ENCODE measurements at places on chromosomes 6 and 20. TPM values are rescaled to one million over a fixed set of nuclear protein-coding genes. Genes with fewer than 3 reads are reported as not detected.

Gene TXLNB
- total RNA-seq: 0.41 TPM

Gene GFRA4
- total RNA-seq: not detected

Gene HCRTR2
- total RNA-seq: not detected

GRCh38 chr6:6584310-6585002, 4.1 kb upstream of the LY86 start:
- H3K4me1 ChIP-seq: peaks cover 4% of the 10 kb centered on the region
- DNase-seq: no peak
- H3K4me3 ChIP-seq: no peak overlapping the region

Gene RAB44
- total RNA-seq: not detected

- no peaks in the 10 kb centered on the region for H3K4me1 ChIP-seq
- H3K36me3 ChIP-seq: peaks cover 40% of the 10 kb centered on the region
- no peak overlapping the region for H3K4me3 ChIP-seq
- no peak for DNase-seq
- no peak overlapping the region for H3K27ac ChIP-seq
These were observed 26.1 kb downstream of the SEC63 start for GRCh38 chr6:107931894-107932293.

DNA sequence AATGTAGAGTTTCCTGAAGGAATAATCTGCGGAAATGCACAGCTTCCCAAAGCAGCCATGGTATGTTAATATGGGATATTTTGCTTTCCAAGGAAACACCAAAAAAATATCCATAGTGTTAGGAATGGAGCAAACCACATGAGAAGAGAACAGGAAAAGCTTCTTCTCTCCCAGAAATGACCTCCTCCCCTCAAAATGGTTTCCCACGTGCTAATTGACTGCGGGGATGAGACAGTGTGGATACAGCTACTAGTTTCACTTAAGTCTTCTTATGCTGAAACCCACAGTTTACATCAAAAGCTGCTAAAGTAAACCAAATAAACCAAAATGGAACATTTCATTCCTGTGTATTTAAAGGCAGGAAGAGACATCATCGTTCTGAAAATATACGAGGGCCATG, 69.4 kb downstream of the FYN start:
- H3K27me3 ChIP-seq: peaks cover 6% of the 10 kb centered on the region
- H3K36me3 ChIP-seq: peaks cover 36% of the 10 kb centered on the region
- H3K4me3 ChIP-seq: no peak overlapping the region

DNA sequence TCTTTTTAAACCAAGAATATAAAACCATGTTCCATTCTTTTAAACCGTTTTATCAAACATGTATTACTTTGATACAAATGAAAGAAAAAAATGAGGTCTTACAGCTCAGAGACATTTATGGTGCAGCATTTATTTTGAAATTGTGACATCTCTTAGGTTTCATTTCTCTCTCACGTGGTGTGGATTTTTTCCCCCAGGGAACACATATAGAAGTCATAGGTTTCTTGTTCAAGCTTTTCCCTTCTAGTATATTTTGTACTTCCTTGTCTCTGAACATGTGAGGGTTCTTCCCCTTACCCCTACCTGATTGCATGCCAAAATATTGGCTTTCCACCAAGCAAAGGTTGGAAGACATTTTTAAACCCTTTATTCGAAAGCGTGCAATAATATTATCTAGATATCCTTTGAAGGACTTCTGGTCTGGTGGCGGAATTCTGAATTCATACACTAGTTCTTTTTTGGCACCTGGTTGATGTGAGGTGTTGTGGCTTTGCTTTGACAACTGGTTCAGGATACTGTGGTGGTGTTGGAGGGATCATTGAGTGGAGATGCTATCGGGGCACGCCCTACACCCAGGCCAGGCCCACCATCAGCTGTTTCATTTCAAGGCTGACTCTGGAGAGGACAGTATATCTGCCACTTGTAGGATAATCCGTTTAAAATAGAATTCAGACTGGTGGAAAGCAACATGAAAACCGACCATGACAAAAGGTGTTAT, 5.6 kb upstream of the FAM50B start:
- peaks cover 6% of the 10 kb centered on the region for H3K4me1 ChIP-seq
- peaks cover 3% of the 10 kb centered on the region for H3K27me3 ChIP-seq
- no peak overlapping the region for H3K4me3 ChIP-seq

Gene HLA-DRB5
- total RNA-seq: 0.82 TPM

GRCh38 chr6:5174244-5174643, 86.5 kb downstream of the LYRM4 start:
- H3K36me3 ChIP-seq: no peaks in the 10 kb centered on the region
- peak overlapping the region; percentile 76 for H3K27ac ChIP-seq
- no peak overlapping the region for H3K4me3 ChIP-seq
- H3K27me3 ChIP-seq: no peaks in the 10 kb centered on the region
- H3K4me1 ChIP-seq: peaks cover 35% of the 10 kb centered on the region

- H3K27ac ChIP-seq: no peak overlapping the region
- H3K36me3 ChIP-seq: no peaks in the 10 kb centered on the region
- DNase-seq: no peak
- peaks cover 7% of the 10 kb centered on the region for H3K27me3 ChIP-seq
These were observed 65.0 kb upstream of the IFNGR1 start for GRCh38 chr6:137283940-137284810.
